ENCODE measurements at places on chromosomes 2 and 18. TPM values are rescaled to one million over a fixed set of nuclear protein-coding genes. Genes with fewer than 3 reads are reported as not detected.
A peak's percentile ranks its signal among the peaks of the same experiment; 100 is the strongest.

DNA sequence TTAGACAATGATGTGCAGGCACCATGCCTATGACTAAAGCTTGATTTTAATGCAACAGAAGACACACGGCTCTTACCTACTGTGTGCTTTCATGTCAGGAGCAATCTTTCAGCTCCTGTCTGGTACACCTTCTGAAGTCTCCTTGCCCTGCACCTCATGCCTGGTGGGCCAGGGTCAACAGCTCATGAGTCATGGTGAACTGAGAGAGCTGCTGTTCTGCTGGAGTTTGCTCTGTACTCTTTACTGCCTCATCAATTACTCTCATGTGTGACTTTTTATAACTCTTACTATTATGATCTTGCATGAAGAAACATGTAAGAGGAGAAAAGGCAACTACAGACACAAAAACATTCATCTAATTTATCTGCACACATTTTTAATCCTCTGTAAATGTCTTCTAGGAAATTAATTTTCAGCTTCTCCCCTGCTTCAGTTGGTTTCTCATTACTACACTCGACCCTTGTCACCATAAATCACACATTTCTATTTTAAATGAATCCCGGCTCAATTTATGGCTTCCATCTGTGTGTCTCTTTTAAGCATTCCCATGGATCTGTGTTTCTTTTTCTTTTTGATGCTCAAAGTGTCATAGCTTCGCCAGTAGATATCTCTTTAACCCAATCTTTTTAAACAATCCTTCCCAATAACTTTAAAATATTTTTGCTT, 9.7 kb downstream of the SERPINB7 start:
- DNase-seq, result no peak

DNA sequence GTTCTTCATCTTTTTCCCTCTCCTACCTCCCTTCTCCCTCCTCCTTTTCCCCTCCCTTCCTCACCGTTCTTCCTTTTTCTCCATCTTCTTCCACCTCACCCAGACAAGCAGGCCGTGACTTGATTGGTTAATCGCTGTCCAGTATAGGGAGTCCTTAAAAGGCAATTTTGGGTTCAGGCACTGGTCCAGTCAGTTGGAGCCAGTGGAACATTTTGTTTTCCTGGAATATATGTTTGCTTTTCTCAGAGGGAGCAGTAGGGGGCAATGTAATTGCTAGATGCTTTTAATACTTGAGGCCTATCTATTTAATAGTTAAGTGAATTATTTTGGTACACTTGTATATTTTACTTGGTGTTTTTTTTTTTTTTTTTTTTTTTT, 15.0 kb downstream of the ELAC1 start:
- no peak for DNase-seq

- DNase-seq, result no peak
These were observed 46.3 kb downstream of the RTTN start for GRCh38 chr18:70158992-70159717.

Gene LYPD6B
- total RNA-seq, result 0.38 TPM

GRCh38 chr2:199583676-199584075, 125.9 kb upstream of the SATB2 start:
- no peak for DNase-seq

DNA sequence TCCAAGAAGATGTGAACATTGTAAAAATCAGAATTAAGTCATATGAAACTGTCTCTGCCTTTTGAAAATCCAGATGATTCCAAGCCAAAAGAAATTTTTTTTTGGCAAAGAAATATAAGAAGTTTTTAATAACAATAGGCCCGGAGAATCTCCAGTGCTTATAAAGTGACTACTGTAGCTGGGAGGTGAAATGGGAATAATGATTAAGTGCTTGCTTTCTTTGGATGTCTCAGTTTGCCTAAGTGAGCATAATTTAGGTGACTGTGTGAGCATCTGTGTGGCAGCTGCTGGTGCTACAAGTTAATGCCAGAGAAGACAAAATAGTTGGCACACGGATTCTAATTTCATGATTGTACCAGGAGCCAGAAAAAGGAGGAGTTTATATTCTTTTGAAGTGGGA, 185.0 kb downstream of the LTBP1 start:
- no peak for DNase-seq

Gene TCF4
- total RNA-seq, result 4.9 TPM

DNA sequence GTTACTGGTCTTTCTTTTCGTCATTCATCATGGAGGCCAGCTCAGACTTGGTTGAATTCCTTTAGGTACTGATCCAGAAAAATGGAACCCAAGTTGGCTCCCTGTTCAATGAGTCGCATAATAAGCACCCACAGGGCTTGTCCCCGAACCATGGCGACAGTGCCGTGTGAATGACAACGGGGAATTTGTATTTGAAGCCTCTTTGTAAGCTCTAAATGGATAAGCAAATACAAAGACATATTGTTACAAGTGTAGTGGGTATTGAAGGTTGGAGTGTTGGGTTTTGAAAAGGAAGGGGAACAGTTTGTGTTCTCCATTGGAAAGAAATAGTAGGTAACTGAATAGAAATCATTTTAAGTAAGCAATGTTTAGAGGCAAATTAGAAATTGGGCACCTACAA, 288.9 kb downstream of the SLC4A3 start:
- no peak for DNase-seq

- DNase-seq, result peak; percentile 48
These were observed 1004.4 kb upstream of the ZEB2 start for GRCh38 chr2:145524303-145524702.

- DNase-seq, result no peak
These were observed 31.8 kb upstream of the TMEM131 start for GRCh38 chr2:98027538-98027937.

GRCh38 chr2:100616841-100617390, 54.1 kb downstream of the PDCL3 start:
- DNase-seq, result no peak

Data from NCI-H460 (cell line).